ENCODE measurements at places on chromosomes 12 and 14.

- DNase-seq = no peak
Measured at GRCh38 chr12:100460702-100461101, 13.0 kb upstream of the NR1H4 start.

- DNase-seq = no peak
Measured at GRCh38 chr12:2678426-2678825, 116.3 kb upstream of the FKBP4 start.

DNA sequence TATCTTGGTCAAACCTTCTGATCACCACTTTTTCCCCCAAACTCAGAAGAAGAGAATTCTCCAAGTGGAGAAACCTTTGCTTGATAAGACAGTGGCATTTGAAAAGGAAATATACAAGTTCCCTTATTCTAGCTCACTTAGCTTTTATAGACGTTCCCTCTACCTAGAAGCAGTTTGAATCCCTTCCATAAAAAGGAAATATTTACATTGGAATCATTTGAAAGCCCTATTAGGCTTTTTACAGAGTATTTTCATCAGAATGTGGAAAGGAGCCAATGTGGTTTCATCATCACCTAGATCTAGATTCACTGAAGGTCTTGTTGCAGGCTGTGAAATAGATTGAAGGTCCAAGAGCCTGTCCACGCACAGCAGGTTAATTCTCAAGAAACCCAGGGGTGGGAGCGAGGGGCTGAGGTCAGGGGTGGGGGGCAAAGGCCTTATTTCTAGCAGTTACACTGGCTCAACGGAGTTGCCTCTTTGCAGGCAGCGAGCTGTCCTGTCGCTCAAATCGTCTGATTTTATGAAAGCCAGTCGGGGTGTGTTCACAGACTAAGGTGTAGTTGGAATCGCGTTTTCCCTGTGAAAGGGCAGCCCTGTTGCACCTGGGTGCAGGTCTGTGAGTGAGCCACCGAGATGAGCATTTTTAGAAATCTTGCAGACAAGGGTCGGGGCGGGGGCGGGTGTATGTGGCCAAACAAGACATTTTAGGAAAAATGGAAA lies 45.6 kb downstream of the AACS start:
- no peak for DNase-seq

DNA sequence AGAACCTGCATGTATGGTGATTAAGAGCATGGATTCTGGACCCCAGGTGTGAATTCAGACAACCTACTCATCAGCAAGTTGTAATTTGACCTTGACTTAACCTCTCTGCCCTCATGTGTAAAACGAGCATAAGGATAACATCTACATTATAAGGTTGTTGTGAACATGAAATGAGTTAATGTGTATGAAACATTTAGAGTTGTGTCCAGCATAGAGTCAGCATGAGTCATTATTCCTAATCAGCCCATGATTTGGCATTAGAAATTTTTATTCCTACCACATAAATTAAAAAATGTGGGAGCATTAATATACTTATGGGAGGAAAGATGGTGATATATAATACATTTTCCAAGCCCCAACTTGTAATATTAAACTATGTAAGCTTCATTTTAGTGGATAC lies 95.9 kb upstream of the DDHD1 start:
- no peak for DNase-seq

GRCh38 chr14:103384450-103385151 lies 614 bp upstream of the MARK3 start:
- DNase-seq = no peak

GRCh38 chr12:58071994-58072393 lies 130.6 kb downstream of the ATP23 start:
- no peak for DNase-seq

- no peak for DNase-seq
Measured at GRCh38 chr14:93329965-93330608, 2.7 kb downstream of the BTBD7 start.

DNA sequence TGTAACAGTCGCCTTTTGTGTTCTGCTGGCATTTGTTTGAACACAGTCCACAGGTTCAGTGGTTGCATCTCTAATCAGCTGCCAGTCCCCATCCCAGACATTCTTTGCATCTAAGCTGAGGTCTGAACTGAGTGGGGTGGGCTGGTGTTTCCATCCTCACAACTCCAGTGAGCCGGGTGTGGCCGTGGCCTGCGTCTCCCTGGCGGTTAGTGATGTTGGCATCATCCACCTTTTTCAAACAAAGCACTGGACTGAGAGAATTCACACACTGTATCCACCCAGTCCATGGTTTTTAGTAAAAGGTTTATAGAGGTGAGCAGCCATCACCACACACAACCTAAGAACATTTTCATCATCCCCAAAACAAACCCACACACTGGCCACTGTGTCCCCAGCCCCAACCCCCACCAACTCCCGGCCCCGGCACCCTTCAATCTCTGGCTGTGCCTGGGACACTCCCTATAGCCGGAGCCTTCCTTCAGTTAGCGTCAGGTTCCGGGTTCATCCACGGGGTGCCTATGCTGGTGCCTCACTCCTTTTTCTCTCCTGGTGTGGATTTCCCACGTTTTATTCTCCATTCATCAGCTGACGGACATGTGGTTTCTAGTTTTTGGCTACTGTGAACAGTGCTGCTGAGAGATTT lies 6.5 kb downstream of the DDX51 start:
- DNase-seq = no peak

DNA sequence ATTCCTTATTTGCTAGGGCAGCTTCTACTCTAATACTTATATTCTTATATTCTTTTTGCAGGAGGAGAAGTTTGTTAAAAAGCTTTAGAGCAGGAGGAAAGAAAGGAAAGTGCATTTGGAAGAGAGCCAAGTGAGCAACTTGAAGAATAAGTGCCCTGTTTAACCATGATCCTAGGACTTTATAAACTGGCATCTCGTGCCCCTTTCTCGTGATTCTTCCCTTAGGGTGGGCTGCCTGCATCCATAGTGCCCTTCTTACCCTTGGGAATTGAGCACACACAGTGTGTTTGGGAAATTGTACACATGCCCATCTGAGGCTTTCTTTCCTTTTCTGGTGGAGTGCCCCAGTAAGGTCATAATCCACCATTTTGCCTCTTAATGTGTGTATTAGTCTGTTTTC lies 141.9 kb downstream of the NUBPL start:
- no peak for DNase-seq

- no peak for DNase-seq
Measured at GRCh38 chr12:102745971-102746600, 171.0 kb downstream of the PAH start.

DNA sequence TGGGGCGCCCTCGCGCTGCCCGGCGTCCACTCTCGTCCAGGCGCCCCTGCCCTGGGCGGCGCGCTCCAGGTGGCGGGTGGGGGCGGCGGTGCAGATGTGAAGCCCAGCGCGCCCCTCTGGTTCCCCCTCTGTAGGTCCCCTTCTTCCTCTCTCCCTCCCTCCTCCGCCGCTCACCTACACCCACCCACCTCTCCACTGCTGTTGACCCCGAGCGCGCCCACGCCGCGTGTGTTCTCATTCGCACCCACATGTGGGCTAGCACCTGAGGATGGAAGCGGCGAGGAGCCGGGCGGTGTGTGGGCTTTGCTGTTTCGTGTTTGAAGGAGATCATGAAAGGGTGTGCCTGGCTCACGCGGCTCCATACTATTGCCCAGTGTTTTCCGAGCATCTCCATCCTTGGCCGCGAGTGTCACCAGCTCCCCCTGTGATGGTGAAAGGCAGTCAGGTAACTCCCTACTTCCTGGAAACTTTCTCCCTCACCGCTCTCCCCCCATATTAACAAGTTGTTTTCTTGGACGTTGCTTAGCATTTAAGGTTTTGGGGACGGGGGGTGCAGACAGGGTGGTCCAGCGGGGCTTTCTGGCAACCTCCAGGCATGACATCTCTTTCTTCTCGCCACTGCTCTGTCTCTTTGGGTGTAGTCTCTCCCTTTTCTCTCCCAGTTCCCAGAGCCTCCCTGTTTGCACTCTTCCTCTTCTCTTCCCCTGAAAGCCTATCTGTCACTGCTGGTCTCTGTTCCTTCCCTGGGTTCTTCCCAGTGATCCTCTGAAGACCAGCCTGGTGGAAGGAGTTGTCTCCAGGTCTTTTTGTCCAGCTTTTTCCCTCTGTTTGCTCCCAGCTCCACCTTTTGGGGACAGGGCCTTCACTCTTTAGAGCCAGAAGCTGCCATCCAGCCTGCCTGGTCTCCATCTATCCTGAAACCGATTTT lies 1.6 kb downstream of the CACNA1C start:
- no peak for DNase-seq

- no peak for DNase-seq
Measured at GRCh38 chr12:22480016-22480415, 64.3 kb downstream of the C2CD5 start.

DNA sequence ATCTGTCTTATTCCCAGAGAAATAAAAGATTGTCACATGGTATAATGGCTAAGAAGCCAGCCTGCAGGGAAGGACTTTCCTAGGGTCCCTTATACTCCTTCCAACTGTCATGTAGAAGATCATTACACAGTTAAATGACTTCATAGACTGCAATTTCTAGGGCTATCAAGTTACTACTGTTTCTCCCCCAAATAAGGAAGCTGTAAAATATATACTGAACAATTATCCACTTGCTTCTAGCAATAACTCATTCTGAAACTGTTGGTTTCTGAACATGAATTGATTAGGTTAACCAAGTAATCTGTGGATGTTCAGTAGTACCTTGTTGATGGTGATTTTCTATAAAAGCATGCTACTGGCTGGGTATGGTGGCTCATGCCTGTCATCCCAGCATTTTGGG lies 44.6 kb downstream of the A2ML1 start:
- no peak for DNase-seq

- no peak for DNase-seq
Measured at GRCh38 chr12:80968326-80968725, 30.6 kb upstream of the LIN7A start.

DNA sequence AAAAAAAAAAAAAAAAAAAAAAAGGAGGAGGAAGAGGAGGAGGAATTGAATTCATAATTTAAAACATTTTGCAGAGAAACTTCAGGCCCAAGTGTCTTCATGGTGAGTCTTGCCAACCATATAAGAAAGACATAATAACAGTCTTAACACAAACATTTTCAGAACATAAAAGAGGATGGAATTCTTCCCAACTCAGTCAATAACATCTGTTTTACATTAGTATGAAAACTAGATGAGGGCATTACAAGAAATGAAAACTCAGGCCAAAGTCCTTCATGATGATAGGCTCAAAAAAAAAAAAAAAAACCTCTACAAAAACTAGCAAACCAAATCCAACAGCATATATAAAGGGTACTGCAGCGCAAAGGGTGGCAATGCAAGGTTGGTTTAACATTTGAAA lies 151.6 kb downstream of the FOXA1 start:
- DNase-seq = no peak

- no peak for DNase-seq
Measured at GRCh38 chr14:54487771-54488170, 1.0 kb downstream of the GMFB start.

GRCh38 chr12:57401165-57401564 lies 29.7 kb downstream of the R3HDM2 start:
- DNase-seq = no peak

GRCh38 chr12:119713551-119714031 lies 45.7 kb downstream of the PRKAB1 start:
- no peak for DNase-seq

- no peak for DNase-seq
Measured at GRCh38 chr14:49692193-49692757, 645 bp upstream of the KLHDC1 start.

- DNase-seq = no peak
Measured at GRCh38 chr12:106030210-106031071, 108.3 kb downstream of the NUAK1 start.

DNA sequence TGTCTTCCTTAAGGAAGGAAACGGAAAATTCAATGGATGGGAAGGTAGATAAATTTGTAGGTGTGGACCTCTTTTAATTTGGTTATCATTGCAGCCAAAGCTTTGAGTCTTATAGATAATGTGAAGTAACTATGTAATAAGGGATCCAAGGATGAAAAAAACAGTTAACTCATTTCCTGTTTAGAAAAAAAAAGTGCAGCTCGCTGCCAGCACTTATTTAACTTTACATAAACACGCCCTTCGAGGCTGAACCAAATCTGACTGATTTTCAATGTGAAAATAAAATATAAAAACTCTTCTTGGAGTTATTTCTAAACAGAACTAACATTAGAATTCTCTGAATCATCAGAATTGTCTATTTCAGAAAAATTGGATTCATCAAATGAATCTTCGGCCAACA lies 7.0 kb downstream of the NUBPL start:
- no peak for DNase-seq

DNA sequence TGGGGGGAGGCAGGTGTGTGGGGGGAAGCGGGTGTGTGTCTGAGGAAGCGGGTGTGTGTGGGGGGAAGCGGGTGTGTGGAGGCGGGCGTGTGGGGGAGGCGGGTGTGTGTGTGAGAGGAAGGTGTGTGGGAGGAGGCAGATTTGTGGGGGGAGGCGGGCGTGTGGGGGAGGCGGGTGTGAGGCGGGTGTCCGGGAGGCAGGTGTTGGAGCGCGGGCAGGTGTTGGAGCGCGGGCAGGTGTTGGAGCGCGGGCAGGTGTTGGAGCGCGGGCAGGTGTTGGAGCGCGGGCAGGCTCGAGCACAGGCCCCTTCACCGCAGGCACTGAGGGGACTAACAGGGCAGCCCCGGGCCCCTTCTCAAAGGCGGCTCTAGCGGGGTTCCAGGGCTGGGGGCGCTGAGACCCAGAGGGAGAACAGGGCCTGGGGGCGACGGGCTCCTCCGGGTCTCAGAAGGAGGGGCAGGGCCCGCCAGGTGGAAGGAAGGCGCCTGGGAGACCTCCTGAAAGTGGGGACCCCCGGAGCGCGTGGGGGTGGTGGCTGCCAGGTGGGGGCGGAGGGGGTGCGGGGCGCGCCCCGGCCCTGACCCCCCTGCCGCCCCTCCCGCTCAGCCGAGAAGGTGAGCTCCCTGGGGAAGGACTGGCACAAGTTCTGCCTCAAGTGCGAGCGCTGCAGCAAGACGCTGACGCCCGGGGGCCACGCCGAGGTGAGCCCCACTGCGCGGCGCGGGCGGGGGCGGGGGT lies 3.2 kb downstream of the CRIP2 start:
- no peak for DNase-seq

GRCh38 chr12:70605976-70606375 lies 31.3 kb downstream of the PTPRB start:
- DNase-seq = no peak

GRCh38 chr12:116684891-116685290 lies 53.0 kb downstream of the SPRING1 start:
- DNase-seq = no peak

GRCh38 chr12:49244176-49244575 lies 20.7 kb upstream of the TUBA1C start:
- DNase-seq = no peak

- DNase-seq = no peak
Measured at GRCh38 chr12:48029491-48030172, 25.4 kb upstream of the COL2A1 start.
